ENCODE measurements at places on chromosomes 6 and 20.

GRCh38 chr6:163333038-163333437 lies 81.5 kb upstream of the QKI start:
- no peak for DNase-seq

GRCh38 chr6:147910281-147910680 lies 401.8 kb downstream of the SAMD5 start:
- no peak for DNase-seq

DNA sequence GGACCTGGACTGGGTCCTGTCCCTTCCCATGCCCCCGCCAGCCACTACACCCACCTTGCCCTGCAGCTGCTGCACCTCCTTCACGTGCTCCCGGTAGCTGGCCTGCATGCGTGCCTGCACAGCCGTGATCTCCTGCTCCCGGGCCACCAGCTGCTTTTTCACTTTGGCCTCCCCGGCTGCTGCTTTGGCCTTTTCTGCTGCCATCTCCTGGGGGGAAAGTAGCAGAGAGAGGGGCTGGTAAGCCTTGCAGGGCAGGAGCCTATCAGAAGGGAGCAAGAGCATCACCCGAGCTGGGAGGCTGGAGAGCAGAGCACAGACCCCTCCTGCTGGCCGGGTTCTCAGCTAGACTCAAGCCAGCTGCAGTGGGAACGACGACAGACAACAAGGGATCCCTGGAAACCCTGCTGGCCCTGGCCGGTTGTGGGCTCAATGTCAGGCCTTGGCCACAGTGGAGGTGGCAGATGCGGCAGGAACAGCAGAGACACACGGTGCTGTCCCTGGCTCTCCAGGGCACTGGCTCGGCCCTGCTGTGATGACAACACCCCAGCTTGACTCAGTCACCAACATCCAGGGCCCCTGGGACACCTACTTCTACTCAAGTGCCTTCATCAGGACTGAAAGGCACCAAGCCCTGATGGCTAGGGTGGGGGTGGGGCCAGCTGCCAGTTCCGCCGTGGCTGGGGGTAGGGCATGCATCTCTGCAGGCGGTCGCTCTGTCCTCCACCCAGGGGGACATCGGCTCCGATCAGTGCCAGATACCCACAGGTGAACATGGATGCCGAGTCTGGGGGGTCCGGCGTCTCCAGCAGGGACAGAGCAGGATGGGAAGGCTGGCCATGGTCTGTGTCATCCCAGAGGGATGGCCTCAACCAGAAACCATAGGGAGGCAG lies 45.3 kb downstream of the RRBP1 start:
- no peak for DNase-seq

- DNase-seq: no peak
These were observed 1079.3 kb downstream of the EPHA7 start for GRCh38 chr6:92339936-92340640.

DNA sequence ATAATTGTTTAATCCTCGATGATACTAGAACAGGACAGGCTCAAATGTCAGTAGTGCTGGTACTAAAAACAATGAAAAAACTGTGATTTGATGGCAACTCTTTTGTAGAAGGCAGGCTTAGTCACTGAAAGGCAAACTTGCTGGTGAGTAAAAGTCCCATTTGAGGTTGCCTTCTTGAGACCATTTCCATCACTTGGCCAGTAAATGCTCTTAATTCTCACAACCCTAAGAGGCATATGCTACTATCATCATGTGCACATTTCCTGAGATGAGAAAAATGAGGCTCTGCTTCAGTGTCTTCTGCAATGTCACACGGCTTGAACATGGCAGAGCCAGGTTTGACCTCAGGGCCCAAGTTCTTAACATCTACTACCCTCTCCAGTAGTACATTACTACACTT lies 9.9 kb downstream of the AKIRIN2 start:
- DNase-seq: no peak

GRCh38 chr6:129507846-129508245 lies 202.1 kb downstream of the ARHGAP18 start:
- no peak for DNase-seq

- DNase-seq: no peak
These were observed 283.9 kb upstream of the FOXQ1 start for GRCh38 chr6:1027795-1028569.

DNA sequence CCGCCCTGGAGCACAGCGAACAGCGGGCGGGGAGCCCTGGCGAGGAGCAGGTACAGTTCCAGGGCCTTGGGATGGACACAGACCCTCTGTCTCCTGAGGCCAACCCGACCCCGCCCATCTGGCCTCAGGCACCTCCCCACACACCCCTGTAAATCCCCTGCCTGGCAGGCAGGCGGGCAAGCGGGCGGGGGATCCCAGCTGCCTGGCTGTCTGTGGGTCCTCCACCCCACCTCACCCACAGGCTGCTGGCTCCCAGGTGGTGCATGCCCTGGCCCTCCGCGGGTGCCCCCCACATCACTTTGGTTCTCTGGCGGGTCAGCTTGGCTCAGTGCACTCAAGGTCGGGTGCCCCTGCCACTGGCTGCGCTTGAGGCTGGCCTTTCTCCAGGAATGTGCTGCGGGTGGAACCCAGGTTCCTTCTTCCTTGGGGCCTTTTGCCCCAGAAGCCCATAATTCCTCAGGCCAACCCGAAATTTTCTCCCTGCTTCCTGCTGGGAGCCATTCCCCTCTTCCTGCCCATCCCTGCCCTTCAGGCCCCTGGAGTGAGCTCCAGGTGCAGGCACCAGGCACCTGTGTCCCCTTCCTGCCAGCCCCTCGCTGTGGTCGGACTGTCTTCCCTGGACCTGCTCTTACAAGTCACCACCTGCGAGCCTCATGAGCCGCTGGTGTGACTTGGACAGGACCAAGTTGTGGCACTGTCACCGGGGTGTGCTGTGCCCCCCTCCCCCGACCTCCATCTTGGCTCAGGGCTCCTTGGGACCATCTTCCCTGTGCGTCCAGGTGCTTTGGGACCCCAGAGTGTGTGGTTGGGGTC lies 5.3 kb upstream of the TNFRSF6B start:
- DNase-seq: peak; percentile 3

DNA sequence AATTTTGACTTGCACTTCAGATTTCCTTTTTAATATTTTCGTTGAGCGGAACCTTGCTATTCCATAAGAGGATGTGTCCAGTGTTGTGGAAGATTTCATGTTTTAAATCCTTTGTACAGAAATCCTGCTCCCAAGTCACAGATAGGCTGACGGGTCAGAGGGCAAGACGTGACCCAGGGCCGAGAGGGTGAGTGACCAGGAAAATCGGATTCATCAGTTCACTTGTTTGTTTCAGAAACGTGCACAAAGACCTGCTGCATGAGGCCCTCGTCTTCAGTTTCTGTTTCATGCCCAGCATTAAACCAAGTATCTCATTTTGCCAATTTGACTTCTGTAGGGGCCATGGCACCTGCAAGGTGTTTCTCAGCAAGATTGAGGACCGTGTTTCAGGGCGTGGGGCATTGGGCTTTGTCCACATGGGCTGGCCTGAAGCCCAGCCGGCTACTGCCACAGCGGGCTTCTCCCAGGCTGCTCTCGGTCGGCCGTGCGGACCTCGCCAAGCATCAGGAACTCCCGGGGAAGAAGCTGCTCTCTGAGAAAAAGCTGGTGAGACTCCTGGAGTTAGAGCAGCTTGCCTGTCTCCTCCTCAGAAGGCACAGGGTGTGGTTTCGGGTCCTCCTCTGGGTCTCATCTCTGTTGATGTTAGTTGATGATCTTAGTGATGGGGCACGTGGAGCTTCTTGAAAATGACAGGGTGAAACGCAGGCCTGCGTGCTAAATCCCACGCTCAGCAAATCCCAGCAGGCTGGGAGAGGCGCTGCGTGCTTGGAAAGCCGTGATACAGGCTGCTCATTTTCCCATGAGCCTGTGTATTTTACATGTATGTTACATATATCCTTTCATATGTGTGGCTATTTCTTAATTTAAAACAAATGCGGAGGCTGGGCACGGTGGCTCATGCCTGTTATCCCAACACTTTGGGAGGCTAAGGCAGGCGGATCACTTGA lies 10.5 kb downstream of the MTG2 start:
- no peak for DNase-seq

DNA sequence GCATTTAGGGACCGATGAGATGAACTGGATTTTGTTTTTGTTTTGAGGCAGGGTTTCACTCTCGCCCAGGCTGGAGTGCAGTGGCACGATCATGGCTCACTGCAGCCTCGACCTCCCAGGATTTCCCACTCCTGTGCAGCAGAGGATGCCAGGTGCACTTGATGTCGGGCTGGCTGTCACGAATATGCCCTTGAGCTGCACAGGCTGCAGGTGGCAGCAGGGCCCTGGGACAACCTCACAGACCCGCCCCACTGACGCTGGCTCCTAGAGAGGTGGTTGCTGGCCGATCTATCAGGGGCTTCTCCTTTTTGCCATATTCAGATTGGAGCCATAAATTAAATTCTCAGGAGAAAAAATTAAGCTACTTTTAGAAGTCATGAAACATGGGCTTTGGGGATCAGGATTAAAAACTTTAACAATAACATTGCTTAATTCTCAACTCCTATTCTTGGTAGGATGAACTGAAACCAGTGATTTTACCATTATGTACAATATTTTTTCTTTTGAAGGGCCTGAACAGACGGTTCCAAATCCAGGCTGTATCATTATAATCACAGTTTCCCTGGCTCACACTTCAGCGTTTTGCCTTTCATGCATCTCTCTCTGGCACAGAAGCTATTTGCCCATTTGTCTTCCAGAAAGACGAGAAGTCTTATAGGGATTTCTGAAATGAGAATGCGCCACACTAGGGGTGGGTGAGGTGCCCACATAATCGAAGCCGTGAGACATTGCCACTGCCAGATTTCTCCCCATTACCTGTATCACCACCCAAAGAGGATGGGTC lies 32.4 kb downstream of the NQO2 start:
- DNase-seq: no peak

DNA sequence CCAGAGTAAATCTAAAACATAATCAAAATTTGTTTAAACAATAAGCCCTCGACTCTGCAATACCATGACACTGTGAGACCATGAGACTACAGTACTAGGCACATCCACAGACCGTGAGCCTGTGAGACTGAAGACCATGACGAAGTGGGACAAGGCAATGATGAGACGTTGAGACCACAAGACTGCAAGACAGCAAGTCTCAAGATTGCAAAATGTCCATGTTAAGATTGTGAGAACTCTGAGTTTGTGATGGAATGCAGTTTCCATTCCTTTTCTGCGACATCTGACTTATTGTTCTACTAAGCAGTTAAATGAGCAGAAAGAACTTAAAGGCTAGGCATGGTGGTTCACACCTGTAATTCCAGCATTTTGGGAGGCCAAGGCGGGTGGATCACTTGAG lies 102.1 kb upstream of the PHACTR1 start:
- no peak for DNase-seq

Measured in activated gamma-delta T cell treated with Interleukin-2 at 50 U/mL for 16 hours (primary cell).